ENCODE measurements at places on chromosomes 3 and 15.

- no peak for DNase-seq
Observed at GRCh38 chr3:100230710-100231109, 30.1 kb upstream of the TBC1D23 start.

- DNase-seq, result no peak
Observed at GRCh38 chr3:107578091-107578490, 55.3 kb downstream of the BBX start.

DNA sequence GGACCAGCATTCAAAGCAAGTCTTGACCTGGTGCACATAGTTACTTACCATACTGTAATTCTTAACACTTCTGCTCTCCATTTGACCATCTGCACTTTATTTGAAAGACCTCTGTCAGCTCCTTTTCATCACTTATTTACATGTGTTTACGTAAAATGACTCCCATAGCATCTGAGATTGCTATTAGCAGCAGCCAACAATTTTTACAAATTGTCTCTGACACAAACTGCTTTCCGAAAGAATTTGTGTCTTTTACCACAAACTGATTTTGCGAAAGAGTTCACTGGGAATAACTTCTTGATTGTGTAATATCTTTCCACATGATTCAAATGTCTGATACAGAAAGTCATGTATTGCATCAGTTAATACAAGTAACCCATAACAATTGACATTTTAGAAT, 144.1 kb upstream of the PEX5L start:
- DNase-seq, result no peak

- DNase-seq, result peak; percentile 73
Observed at GRCh38 chr15:74340150-74340549, 27.3 kb downstream of the CYP11A1 start.

DNA sequence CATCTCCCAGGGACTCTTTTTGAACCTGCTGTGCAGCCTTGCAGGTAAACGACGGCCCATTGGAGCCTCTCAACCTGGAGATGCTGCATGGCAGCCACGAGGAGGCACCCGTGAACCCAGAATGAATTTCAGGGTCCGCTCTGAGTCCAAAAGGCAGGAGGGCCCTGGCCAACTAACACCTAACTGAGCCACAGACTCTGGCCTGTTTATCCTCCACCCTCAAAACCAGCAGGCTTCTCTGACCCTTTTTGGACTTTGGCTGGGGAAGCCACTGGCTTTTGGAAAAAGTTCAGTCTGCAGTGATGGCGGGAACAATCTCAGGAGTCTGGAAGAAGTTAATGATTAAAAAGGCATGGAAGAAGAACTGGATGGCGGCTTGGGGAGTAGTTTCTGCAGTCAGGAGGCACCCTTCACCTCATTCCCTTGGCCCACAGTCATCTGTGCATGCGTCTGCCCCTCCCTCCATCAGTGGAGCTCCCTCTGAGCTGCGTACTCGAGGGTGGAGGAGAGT, 4.1 kb downstream of the PXYLP1 start:
- DNase-seq, result no peak

- no peak for DNase-seq
Observed at GRCh38 chr3:166706094-166706493, 674.0 kb downstream of the ZBBX start.

DNA sequence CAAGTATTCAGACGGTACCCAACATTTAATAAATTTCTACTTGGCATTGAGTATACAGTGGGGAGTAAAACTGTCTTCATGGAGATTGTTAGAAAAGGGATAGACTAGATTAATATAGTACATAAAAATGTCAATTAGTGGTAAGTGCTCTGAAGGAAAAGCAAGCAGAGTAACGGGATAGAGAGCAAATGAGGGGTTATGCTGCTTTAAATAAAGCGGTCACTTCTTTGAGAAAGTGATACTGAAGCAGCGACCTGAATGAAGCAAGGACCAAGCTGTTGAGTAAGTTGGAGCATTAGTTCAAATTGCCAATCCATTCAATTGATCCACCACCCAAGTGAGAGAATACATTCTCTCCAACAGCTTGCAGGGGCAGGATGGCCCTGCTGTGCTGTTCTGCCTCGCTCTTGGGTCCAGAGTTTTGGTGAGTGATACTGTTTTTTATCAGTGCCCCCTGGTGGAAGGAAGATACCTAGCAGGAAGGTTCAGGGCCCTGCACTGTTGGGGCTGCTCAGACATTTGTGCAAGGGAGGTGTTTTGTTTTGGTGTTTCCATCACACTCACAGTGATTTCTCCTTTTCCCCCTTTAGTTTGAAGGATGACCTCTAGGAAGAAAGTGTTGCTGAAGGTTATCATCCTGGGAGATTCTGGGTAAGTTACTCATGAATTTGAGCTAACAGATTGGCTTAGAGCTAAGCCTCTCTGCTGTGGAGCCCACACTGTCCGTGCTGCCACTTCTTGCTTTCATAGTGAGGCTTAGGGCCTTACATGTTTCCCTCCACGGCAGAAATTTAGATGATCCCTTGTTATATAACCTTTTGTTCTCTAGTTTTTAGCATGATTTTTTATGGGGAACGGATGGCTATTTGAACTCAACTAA, 69.0 kb downstream of the RAB7A start:
- DNase-seq, result peak; percentile 79

GRCh38 chr15:41713047-41713446, 52.8 kb downstream of the MGA start:
- no peak for DNase-seq

GRCh38 chr3:195921334-195921791, 13.0 kb upstream of the TNK2 start:
- DNase-seq, result peak; percentile 14

- DNase-seq, result no peak
Observed at GRCh38 chr15:47409600-47409999, 307.7 kb upstream of the SEMA6D start.

DNA sequence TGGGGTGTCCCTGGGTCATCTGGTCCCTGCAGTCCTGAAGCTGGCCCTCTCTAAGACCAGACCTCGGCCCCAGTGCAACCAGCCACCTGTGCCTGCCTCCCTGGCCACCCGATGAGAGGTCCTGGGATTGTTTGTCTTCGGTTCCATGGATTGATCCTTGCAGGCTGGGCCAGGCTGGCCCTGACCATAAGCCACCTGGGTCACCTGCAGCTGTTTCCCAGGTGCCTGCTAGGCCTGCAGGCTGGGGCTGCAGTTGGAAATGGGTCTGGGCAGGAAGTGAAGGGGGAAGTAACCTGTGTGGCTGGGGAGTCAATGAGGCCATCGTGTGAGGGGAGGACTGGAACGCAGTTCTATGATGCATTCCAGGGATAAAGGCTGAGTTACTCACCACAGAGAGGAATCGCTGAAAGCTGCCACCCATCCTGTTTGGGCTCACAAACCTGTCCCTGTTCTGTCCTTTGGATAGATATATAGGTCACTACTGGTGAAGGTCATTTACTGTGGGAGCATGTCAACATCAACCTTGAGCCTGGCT, 30.9 kb upstream of the VPS8 start:
- peak; percentile 36 for DNase-seq

- no peak for DNase-seq
Observed at GRCh38 chr15:87907676-87908446, 348.7 kb downstream of the NTRK3 start.

DNA sequence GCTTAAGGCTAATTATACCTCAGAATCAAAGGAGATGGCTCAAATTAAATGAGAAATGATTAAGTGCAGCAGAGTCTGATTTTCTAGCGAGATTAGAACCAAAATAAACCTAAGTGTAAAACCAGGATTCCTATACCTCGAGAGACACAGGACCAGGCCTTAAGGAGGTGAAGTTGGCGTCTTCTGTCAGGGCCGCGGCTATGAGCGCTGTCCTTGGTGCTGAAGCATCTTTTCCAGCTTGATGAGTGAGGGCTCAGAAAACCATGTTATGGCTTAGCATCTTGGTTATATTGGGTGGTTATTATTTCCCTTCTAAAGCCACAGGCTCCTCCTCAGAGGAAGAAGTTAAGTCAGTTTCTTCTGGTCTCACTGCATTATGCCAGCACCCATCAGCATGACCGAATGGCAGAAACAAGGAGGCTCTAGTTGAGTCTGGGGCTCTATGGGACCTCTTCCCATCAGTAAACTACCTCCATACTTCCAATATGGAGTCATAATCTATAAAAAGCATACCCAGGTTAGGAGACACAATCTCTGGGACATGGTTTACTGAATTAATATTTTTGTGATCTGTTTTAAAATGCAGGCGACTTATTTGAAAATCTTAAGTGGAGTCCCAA, 120.1 kb upstream of the NMNAT3 start:
- DNase-seq, result no peak

GRCh38 chr3:14957925-14958324, 10.5 kb downstream of the NR2C2 start:
- no peak for DNase-seq

- no peak for DNase-seq
Observed at GRCh38 chr3:186519021-186519658, 25.0 kb downstream of the CRYGS start.

GRCh38 chr15:78264304-78265136, at the start of gene DNAJA4:
Gene DNAJA4 (plus strand): TSS chr15:78264562. CDS start chr15:78264764, 202 bp downstream.
- DNase-seq, result peak; percentile 50

- DNase-seq, result peak; percentile 62
Observed at GRCh38 chr15:85047271-85047948, 65.8 kb downstream of the PDE8A start.

GRCh38 chr3:197298945-197299854, 788 bp upstream of the DLG1 start:
- no peak for DNase-seq

DNA sequence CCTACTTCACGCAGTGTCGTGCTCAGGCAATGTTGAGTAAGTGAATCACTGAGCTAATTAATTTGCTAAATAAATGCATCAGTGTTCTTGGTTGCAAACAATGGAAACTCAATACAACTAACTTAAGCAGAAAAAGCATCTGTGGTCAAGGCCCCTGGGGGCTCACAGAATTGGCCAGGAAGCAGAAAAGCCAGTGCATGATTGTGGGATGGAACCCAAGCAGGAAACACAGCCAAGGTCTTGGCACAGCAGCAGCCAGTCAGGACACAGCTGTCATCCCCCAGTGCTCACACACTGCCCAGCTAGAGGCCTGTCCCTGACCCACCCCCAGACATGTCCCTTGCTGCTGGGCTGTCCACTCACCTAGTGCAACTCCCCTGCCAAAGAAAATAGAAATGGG, 85.9 kb downstream of the AQP9 start:
- peak; percentile 25 for DNase-seq

GRCh38 chr3:134666466-134666865, 15.6 kb upstream of the KY start:
- DNase-seq, result peak; percentile 85

- DNase-seq, result no peak
Observed at GRCh38 chr15:31230630-31231485, 95.8 kb upstream of the KLF13 start.

- DNase-seq, result no peak
Observed at GRCh38 chr3:189799366-189799765, 168.2 kb downstream of the TP63 start.

DNA sequence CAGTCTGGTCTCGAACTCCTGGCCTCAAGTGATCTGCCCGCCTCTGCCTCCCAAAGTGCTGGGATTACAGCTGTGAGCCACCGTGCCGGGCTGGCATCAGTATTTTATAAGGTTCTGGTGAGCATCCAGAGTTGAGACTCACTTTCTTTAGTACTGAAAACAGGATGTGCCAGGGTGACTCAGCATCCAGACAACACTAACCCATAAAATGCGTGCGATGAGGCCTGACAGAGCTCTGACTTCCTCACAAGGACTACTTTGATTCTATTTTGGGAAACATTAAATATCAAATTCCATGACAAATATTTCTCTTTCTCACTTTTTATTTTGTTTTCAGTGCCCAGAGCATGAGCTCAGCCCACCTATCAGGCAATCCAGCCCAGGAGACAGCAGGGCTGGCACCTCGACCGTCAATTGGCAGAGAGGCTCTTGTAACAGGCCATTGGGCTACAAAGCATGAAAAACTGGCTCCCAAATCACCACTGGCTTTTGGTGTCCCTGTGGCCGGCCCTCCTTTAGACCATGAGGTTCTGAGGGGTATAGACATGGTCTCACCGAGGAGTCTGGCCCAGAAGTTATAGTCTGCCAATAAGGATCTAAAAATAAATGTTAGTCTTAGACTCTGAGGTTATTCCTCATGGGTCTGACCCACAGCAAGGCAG, 75.0 kb downstream of the FEM1B start:
- peak; percentile 91 for DNase-seq

DNA sequence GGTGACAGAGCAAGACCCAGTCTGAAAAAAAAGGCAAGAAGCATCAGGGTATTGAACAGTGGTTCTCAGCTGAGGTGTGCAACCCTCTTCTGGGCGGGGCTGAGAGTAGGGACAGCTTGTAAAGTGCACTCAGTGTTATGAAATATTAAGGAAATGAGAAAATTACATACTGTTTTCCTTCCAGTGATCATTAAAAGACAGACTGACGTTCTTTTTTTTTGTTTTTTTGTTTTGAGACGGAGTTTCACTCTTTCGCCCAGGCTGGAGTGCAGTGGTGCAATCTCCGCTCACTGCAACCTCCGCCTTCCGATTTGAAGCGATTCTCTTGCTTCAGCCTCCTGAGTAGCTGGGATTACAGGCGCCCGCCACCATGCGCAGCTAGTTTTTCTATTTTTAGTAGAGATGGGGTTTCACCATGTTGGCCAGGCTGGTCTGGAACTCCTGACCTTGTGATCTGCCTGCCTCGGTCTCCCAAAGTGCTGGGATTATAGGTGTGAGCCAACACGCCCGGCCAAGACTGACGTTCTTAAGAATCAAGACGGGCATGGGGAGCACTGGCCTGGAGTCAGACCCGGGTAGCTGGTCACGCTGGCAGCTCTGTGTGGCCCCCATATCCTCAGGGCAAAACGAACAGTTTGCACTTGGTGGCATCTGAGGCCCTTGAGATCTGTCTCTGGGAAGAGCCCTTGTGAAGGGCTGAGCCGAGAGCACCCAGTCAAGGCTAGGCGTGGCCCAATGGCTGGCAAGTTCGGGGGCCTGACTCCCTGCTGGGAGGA, 11.4 kb downstream of the MAN2A2 start:
- no peak for DNase-seq

DNA sequence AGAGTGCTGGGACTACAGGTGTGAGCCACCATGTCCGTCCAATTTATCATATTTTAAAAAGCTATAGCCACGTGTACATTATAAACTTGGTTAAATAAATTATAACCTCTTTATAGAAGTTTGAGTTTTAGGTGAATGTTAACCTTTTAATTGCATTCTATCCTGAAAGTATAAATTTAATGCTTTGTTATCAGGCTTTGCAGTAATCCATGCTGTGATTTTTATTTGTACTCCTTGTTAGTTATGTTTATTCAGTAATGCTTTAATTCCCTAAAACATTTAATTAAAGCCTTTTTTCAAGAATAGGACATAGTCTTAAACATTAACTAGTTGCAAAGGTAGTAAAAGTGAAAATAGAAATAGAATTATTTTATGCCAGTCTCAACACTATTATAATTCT, 11.7 kb downstream of the ARL13B start:
- DNase-seq, result no peak

DNA sequence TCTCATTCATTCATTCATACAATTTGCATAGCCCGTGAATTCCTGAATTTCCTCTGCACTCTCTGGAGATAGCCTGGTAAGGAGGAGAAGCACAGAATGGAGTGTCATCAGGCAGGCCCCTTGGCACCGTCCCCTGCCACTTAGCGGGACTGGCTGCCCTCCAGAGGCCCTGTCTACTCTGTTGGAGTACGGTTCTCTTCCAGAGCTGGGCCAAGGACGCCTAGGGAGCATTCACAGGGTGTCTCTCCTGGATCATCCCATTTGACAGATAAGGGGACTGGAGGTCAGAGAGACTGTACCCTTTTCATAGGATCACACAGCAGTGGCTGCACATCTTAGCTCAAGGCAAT, 48.0 kb downstream of the PTH1R start:
- DNase-seq, result no peak
